ENCODE measurements at places on chromosomes 16 and 17.

GRCh38 chr16:57422026-57422944 is 17.7 kb downstream of the CCL17 start:
- DNase-seq, result peak; percentile 24

- no peak for DNase-seq
Measured at GRCh38 chr17:75445296-75445695, 11.1 kb upstream of the TMEM94 start.

DNA sequence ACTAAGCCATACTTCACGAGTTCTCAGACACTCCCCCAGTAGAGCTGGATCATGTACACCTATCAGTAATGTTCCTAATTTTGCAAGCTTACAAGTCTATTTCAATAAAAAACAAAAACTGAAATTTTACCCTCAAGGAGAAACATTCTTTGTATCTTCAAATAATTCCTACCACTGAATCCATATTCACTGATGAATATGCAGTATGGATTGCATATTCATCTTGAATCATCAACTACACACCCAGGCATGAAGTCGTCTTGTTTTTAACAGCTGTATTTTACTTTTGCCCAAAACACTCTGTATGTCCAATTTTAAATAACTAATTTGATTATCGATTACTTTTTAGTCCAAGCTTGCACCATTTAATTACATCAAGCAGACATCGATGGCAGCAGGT is 31.8 kb downstream of the ZDHHC7 start:
- DNase-seq, result no peak

GRCh38 chr17:9522074-9522473 is 53.5 kb downstream of the STX8 start:
- DNase-seq, result peak; percentile 20

DNA sequence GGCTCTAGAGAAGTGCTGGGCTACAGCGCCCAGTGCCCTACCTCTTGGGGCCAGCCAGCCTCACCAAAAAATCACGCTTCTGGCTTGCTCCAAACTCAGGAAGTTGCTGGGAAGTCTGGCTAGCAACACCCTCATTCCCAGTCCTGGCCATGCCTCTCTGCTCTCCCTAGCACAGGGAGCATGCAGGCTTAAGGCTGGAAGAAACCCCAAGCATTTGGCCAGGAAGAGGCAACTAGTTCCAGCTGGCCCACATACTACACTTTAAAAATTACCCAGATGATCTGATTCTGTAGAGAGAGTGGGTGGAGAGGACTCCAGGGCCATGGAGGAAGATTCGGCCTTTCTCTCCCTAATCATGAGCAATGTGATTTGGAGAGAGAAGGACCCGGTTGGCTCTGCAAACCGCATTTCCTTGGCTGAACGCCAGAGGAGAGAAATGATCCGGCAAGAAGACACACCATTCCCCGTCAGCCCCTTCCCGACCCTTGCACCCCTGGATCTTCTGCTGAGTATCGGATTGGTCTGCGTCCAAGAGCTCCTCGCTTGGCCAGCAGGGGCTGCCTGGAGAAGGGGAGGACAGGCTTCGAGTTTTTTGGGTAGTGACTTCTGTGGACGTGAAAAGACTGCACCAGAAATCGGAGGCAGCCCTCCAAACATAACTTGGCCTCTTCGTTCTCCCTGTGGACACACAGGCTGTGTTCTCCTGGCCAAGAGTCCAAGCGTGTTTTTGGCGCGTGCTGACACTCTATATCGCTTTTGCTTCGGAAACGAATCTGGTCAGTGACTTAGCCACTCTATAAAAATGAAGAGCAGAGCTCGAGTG is 406.3 kb downstream of the WWOX start:
- no peak for DNase-seq

DNA sequence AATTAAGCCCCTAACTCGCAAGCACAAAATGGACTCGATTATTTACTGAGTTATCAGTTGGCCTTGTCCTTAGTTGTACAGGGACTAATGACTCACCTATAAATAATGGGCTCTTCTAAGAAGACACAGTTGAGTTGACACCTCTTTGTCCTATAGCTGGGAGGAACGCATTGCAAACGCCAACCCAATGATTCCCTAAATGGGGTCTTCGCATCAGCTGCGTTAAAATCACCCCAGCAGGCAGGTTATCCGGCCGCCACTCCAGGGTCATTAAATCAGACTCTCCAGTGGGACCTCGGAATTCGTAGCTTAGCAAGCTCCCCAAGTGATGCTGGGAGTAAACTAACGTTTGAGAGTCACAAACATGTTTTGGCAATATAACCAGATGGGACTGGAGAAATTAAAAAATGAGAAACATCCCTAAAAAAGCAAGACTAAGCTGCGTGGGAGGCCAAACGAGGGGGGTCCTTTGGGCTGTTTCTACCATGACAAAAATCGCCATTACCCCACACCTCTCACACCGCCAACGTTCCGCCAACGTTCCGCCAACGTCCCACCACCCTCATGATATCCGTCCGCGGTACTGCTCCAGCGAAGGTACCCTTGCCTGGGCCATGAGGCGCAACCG is 932 bp upstream of the NFE2L1 start:
- no peak for DNase-seq

- no peak for DNase-seq
Measured at GRCh38 chr17:72726936-72727335, 365.6 kb downstream of the SLC39A11 start.

DNA sequence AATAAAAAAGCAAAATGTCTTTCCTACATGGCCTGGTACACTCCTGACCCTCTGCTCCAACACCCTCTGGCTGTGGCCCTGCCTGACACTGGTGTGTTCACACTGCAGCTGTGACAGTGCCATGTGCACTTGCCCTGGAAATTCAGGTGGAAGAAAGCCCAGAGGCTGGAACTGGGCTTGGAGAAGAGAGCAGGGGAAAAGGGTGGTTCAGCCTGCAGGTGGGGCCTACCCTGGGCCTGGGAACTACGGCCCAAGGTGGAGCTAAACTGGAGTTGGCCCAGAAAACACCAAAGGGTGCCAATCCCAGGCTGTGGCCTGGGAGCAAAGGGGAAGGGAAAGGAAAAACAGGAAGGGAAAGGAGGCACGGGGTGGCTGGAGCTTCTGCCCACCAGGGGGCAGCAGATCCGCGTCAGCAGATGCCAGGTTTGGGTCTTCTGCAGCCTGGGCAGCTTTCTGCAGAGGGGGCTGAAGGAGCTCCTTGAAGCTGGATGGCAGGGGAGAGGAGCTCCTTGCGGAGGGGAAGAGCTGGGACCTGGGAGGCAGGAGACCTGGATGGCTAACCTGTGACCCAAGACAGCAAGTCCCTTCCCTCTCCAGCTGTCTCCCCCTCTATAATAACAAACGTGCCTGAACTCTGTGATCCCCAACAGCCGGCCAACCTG is 15.4 kb upstream of the CTCF start:
- no peak for DNase-seq

DNA sequence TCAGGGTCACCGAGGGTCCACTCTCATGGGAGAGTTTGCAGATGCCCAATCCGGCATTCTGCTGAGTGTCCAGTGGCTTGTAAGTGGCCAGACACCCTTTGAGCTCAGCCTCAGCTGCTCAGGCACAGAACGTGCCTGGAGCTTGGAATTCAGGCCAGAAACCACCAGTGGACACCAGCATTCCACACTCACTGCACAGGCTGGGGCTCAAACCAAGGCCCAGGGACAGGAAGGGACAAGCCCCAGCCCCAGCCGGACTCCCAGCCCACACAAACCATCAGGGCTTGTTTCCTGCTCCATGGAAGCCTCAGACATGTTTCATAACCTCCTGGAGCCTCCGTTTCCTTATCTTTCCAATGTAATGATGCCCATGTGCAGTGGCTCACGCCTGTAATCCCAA is 5.0 kb upstream of the NPRL3 start:
- no peak for DNase-seq

DNA sequence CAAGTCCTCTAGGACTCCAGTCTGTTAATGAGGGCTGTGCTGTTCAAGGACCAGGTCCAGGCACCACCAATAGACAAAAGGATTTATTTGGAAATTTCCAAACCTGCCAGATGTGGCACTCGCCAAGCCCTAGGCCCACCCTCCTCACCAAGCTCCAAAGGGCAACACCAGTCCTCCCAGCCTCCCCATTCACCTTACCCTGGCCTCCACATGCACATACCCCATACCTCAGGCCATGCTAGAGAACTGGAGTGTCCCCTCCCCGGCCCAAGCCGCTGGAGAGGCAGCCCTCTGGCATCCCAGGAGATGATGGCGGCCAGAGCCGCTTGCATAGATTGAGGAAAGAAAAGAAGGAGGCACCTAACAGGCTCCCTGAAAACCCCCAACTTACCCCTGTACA is 4.6 kb upstream of the FTSJ3 start:
- DNase-seq, result no peak

GRCh38 chr17:50319306-50320004 is 26.5 kb upstream of the XYLT2 start:
- DNase-seq, result no peak

- no peak for DNase-seq
Measured at GRCh38 chr17:62172492-62173291, 107.6 kb upstream of the MED13 start.

DNA sequence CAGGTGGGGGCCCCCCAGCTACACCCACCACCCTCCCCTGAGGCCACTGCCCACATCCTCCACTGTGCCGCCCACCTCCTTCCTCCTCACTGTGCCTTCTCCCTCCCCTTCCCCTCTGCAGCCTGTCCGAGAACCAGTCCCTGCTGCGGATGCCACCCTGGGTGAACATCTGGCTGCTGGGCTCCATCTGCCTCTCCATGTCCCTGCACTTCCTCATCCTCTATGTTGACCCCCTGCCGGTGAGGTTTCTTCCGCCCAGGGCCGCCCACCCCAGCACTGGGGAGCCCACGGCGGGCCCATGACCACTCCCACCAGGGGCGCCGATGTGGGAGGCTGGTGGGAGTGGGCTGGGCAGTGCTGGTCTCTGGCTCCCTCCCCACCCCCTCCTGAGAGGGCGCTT is 22.1 kb downstream of the RABEP2 start:
- no peak for DNase-seq

DNA sequence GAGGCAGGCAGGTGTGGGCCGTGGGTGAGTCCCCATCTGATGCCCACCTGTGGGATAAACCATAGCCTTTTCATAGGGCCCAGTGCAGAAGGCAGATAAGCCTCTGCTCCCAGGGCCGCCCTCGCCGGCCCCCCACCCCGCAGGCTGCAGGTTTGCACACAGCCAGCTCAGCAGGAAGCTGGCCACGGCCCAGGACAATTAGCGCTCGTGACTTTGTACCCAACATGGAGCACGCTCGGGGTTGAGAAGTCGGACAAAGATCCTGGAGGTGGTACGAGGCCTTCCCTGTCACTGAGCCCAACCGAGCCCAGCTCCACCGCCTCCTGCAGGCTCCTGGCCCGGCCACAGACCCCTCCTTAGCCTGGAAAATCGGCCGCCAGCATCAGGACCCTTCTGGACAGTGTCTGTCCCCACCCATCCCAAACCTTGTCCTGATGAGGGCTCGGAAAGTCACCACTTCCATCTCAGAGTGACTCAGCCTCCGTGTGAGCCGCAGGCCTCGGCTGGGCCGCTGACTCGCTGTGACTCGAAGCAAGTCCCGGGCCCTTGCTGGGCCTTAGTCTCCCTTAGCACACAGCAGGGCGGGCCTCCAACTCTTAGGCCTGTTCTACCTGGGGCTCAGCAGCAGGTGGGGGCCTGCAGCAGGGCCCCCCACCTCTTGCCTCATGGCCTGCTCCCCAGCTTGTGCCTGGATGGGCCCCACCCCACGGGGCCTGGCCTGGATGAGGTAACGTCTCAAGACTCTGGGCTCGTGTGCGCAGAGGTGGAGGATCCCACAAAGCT is 22.7 kb downstream of the FAM83G start:
- no peak for DNase-seq

GRCh38 chr17:70661342-70662222 is 492.2 kb downstream of the KCNJ2 start:
- no peak for DNase-seq

Data from AG09319 (cell line).